ENCODE measurements at places on chromosomes 5 and 9.

DNA sequence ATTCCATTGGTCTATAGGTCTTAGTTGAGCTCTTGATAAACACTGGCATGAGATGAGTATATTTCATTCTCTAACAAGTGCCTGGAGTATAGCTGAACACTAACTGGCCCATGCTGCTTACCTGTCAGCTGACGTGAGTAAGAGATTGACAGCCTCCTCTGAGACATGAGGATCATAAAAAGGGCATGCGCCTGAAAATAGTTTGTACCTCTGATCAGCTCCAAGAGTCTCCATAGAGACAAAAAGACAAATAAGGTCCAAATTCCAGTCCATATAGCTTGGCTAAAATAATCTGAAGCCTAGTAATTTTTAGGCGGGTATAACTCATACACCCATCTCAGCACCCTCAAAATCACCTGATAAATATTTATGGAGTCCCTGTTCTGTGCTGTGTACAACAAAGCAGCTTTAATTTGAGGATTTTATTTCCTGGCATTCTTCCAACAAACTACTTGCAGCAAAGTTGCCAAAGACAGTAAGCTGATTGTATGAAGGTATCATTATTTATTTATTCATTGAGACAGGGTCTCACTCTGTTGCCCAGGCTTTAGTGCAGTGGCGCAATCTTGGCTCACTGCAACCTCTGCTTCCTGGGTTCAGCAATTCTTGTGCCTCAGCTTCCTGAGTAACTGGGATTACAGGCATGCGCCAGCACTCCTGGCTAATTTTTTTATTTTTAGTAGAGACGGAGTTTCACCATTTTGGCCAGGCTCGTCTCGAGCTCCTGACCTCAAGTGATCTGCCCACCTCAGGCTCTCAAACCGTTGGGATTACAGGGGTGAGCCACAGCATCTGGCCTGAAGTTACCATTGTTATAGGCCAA lies 16.2 kb upstream of the FSD1L start:
- DNase-seq = no peak

DNA sequence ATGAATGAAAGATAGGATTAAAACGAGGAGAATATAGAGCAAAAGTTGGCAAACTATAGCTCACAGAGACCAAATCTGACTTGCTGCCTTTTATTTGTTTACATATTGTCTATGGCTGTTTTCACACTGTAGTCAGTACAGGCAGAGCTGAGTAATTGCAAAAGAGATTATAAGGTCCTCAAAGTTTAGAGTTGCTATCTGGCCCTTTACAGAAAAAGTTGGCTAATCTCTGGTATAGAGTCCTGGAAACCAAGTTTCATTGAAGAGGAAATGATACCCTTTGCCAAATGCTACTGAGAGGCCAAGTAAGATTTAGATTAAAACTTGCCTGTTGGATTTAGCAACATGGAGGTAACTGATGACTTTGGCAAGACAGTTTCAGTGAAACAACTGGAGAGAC lies 36.0 kb downstream of the LYRM7 start:
- DNase-seq = no peak

DNA sequence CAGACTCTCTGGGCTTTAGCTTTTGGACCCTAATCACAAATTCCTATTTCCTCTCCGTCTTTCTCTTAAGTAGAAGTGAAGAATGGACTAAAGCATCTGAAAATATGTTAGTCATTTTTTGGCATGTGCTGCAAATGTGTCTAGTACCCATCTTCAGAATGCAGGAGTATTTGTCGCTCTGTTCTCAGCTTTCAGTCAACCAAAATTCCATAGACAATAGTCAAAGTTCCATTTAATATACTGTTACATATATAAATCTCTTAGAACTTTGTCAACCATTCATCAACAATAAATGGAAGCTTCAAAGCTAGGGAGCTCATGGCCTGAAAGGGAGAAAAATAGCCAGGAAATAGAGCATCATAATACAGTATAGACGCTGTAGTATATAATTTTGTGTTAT lies 509.4 kb downstream of the BNC2 start:
- DNase-seq = no peak

GRCh38 chr5:5289537-5289936 lies 132.9 kb upstream of the ICE1 start:
- no peak for DNase-seq

DNA sequence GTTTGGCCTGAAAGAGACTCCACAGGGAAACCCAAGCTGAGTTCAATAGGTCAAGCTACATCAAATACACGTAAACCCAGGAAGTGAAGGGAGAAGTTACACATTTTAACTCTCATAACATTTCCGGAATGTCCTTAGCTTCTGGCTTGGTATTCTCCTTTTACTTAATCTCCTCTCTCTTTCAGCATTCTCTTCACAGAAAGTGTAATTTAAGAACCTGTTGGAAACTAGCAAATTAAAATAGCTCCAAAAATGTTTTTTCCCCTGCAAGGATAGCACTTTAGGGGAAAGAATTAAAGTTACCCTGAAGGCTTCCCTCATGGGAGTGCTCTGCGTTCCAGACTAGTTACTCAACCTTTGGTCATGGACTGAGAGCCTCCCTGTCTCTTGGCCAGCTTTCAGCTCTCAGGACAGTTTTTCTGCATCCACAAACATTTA lies 292.7 kb upstream of the TARS1 start:
- DNase-seq = no peak

Measured in iPS DF 19.7 (cell line).